ENCODE measurements at places on chromosomes 16 and 17.

GRCh38 chr17:42034059-42034458 lies 14.2 kb downstream of the NKIRAS2 start:
- DNase-seq, result no peak

DNA sequence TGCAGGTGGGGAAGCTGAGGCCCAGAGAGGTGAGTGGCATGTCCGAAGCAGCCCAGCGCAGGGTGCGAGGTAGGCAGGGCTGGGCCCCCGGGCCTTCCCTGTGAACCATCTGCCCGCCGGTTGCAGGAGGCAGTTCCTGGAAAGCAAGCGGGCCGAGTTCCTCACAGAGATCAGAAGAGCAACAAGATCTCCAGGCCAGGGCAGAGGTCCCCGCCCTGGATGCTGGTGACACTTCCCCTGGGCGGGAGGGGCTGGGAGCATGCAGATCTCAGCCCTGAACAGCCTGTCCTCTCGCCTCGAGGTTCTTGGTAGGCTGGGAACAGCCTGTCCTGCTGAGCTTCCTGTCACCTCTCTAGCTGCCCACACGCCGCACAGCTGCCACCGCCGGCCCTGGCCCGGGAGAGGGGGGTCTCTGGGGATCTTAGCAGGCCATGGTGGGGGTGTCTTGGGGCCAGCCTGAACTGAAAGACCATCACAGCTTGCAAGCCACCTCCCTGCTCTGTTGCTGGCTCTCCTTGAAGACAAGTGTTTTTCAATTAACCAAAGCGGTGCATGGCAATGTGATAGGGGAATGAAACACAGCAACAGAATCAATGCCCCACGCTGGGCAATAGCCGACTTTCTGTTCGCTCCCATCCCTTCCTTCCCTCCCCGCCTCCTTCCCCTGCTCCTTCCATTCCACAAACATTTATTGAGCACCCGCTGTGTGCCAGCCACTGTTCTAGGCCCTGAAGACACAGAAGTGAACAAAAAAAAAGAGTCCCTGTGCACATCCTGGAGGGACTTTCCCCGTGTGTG lies 31.7 kb downstream of the SOCS1 start:
- peak; percentile 58 for DNase-seq

GRCh38 chr17:79205688-79206205 lies 131.1 kb downstream of the ENGASE start:
- no peak for DNase-seq

GRCh38 chr16:28937222-28937876 lies 5.6 kb downstream of the CD19 start:
- DNase-seq, result no peak

GRCh38 chr16:83676086-83676485 lies 131.7 kb upstream of the HSBP1 start:
- no peak for DNase-seq

GRCh38 chr16:81553080-81553813 lies 108.6 kb downstream of the CMIP start:
- DNase-seq, result no peak

DNA sequence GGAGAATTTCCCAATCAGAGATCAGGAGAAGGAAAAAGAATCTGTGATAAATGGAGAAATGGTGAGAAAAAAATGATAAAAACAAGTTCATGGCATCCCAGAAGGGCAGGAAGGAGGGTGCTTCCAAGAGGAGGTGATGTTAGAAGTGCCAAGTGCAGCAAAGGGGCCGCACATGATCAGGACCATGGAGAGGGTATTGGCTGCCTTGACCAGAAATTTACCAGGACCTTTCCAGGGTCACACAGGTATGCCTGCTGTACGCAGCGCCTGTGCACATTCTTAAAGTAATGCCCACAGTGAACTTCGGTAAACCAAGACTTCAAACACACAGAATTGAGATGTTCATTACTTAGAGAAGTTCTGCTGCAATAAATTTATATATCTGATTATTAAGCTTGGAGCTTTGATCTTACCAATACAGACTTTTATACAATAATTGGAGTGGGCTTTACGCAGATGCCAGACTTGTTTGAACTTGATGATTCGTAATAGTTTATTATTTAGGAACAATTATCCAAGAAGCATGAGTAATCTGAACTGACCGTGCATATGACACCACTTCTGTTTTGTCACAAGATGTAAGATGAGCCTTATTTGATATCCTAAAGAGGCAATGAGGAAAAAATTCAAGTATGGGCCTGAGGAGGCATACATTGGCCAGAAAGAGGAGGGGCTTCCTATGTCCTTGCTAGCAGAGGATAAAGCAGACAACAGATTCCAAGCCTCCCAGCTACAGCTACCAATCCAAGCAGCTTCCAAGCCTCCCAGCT lies 2.2 kb upstream of the KRT33A start:
- DNase-seq, result no peak

DNA sequence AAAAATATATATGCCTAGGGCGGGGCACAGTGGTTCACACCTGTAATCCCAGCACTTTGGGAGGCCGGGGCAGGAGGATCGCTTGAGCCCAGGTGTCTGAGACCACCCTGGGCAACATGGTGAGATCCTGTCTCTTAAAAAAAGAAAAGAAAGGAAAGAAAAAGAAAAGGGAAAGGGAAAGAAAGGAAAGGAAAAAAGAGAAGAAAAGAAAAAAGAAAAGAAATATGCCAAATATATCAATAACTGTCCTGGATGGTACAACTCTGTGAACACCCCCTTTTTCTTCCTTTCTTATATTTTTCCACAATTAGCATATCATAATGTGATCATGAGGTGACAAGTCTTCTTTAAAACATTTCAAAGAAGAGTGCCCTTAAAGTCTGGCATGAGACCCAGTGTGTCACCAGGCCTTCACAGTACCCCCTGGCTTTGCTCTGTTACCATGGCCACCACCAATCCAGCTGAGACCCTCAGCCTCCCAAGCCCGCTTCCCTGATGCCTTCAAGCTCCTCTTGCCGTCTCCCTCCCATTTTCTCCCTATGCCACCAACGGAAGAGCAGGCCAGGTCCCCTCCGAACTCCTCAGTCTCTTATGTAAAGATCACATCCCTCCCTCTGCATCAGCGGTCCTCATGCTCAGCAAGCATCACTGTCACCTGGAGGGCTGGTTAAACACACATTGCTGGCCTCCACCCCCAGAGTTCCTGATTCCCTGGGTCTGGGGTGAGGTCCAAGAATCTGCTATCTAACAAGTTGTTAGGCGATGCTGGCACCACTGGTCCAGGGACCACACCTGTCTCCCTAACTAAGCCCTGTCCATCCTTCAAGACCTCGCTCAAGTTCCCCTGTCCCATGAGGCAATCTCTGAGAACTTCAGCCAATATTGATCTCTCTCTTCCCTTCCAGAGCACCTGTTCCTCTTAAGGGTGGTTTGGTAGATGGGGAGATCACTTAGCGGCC lies 44.5 kb downstream of the CUEDC1 start:
- DNase-seq, result no peak

DNA sequence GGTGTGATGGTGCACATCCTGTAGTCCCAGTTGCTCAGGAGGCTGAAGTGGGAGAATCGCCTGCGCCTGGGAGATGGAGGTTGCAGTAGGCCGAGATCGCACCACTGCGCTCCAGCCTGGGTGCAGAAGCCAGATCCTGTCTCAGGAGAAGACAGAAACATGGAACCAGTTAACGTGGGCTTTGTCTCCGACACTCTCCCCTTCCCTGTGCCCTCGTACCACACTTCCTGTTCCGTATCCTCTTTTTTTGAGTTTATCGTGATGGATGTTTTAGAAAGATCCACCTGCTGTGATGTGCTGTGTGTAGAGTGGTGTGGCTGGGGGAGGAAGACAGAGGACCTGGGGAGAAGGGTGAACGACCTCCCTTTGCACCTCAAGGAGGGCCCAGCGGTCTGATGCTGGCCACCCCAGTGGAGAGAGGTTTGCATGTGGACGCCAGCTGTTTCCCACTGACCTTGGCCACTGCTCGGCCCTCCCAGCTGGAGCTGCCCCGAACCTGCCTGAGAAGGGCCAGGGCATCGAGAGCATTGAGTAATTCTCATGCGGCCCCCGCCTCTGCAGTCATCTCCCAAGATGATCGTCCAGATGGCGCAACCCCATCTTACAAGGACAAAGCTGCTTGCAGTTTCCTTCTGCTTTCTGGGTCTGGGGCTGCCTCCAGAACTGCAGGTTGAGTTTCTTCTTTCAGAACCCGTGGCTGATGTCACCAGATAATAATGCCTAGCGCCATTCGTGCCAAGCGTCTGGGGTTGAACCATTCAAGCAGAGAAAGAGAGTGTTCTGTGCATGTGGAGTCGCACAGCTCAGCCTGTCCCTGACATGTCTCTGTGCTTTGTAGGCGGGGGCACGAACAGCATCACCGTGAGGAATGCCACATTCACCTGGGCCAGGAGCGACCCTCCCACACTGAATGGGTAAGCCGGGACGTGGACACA lies 126.3 kb downstream of the ABCC1 start:
- no peak for DNase-seq

DNA sequence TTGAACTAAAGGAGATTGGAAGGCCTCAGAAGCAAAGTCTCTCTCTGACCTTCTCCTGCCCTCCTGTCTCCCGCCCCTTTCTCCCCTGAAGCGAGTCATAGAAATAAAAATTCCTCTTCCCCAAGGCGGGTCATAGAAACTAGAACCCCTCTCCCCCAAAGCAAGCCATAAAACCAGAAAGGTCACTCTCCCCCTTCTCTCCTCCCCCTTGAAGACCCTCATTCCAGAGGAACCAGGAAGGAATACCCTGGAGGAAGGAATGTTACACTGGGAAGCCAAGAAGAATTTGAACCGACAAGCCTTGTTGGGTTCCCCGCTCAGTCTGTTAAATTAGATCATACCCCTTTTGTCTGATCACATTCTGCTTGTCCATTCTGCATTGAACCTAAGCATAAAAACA lies 2.7 kb upstream of the GJC1 start:
- DNase-seq, result no peak

GRCh38 chr17:47224966-47225365 lies 15.8 kb downstream of the MYL4 start:
- DNase-seq, result no peak

- no peak for DNase-seq
Observed at GRCh38 chr17:17768424-17769088, 68.2 kb downstream of the SREBF1 start.

GRCh38 chr16:89046491-89046890 lies 47.2 kb upstream of the ACSF3 start:
- DNase-seq, result no peak

DNA sequence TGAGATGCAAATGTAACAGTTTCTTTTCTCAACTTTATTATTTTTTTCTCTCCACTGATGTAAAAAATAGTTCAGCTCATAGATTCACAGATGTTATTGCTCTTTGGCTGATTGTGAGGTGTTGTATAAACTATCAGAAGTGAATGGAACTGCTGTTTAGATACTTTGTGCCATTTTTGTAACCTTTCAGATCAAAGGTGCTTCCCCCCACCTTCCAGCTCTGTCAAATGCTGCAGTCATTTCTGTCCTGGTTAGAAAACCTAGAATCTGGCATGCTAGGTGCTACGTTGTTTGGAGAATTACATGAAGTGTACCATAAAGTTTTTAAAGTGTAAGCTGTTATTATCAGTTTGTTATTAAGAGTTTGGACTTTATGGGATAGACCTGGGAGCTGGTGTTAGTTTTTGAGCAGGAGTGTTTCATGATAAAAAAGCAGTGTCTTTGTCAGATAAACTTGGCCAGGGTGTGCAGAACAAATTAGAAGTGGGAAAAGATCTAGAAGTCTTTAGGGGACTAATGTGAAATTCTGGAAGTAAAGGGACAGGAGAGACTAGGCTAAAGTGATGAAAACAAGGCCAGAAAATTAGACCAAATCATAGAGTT lies 1.8 kb upstream of the WIPI1 start:
- no peak for DNase-seq

- DNase-seq, result no peak
Observed at GRCh38 chr17:49681106-49681979, 3.4 kb upstream of the SPOP start.

- DNase-seq, result no peak
Observed at GRCh38 chr17:64174686-64175456, 44.9 kb upstream of the ERN1 start.

- DNase-seq, result no peak
Observed at GRCh38 chr17:32701871-32702270, 175.1 kb downstream of the MYO1D start.

- no peak for DNase-seq
Observed at GRCh38 chr17:1577182-1577581, 14.6 kb upstream of the PITPNA start.

DNA sequence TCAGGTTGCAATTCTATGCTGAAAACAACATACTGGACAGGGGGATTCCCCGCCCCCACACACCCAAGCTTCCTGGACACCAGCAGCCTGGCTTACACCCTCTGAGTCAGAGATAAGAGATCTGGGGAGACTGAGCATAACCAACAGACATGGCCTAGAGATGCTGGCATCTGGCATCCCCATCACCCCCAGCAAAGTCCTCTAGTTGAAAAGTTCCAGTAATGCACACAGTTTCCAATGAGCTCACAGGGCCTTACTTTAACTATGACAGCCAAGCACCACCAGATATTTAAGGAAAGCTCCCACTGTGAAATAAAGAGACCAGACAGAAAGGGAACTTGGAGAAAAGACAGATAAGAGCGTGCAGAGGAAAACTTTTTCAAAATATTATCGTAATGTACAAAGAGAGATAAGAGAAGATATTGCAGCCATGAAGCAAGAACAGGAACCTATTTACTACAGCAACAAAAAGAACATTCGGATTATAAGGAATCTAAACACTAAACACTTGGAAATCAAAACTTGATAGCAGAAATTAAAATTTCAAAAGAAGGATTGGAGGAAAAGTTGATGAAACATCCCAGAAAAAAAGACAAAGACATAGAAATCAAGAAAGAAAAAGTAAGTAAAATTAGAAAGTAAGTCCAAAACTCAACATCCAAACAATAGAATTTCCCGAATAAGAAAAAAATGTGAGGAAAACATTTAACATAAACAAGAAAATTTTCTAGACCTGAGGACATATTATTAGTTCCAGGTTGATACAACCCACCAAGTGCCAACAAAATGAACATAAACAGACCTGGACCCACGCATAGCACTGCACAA lies 17.2 kb upstream of the ALOX15 start:
- peak; percentile 45 for DNase-seq

- no peak for DNase-seq
Observed at GRCh38 chr17:35147375-35147905, at the start of gene UNC45B. Gene UNC45B (plus strand): TSS chr17:35147817. CDS start chr17:35148264, 447 bp downstream.

GRCh38 chr17:63601439-63602371 lies 1.0 kb downstream of the TACO1 start:
- no peak for DNase-seq

GRCh38 chr16:2473446-2473926 lies 1.4 kb upstream of the TBC1D24 start:
- no peak for DNase-seq

DNA sequence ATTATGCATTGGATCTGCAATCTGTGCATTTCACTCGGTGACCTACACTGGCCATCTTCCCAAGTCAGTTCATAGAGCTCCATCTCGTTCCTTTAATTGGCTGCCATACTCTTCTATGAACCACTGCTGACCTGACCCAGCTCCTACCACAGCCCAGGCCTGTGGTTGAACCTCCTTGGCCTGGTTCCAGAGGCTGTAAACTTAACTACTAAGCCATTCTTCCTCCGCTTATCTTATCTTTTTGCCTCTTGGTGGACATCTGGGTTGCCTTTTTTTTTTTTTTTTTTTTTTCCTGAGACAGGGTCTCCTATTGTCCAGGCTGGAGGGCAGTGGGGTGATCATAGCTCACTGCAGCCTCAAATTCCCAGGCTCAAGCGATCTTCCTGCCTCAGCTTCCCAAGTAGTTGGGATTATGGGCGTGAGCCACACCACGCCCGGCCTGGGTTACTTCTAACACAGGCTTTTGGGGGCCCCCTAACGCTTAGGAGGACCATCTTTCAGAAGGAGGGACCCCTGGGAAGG lies 18.3 kb downstream of the COQ7 start:
- DNase-seq, result no peak
